H9 (cell line): ENCODE measurements at places on chromosomes 6 and 20.
A peak's percentile ranks its signal among the peaks of the same experiment; 100 is the strongest.

DNA sequence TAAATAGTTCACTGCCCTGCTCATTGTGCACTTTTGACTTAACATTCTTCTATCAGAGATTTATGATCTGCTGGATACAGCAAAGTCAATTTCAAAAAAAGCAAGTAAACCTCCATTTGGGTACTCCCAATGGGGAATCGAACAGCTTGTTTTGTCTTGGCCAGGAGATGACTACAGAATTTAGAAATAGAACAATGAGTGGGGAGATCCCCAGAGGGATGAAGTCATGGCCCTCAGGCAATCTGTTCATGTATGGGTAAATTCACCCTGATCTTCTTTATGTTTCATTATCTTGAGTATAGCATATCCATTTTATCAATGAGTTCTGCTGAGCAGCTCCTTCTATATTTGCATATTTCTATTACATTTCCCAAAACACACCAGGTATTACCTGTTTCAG lies 1681.9 kb downstream of the HACE1 start:
- H3K4me3 ChIP-seq = no peak overlapping the region
- no peak overlapping the region for H3K27ac ChIP-seq
- DNase-seq = no peak
- H3K4me1 ChIP-seq = no peaks in the 10 kb centered on the region
- no peaks in the 10 kb centered on the region for H3K27me3 ChIP-seq
- H3K36me3 ChIP-seq = no peaks in the 10 kb centered on the region

DNA sequence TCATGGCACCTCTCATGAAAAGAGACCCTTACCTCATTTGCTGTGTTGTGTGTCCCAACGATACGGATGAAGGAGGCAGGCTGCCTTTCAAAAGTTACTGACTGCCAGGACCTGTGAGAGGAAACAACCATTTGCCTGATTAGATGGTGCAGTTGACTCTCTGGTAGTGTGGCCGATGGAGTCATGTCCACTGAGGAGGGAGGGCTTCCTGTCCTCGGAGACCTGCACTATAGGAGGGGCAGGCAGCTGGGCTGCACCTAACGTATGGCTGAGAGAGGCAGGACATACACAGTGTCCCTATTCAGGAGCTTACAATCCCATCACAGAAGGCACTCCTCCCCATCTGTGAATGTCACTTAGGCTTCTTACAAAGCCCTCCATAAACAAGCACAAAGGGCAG lies 373.0 kb downstream of the ZFAND3 start:
- DNase-seq = no peak
- no peak overlapping the region for H3K27ac ChIP-seq
- H3K4me1 ChIP-seq = peaks cover 8% of the 10 kb centered on the region; the same call in 1 of the 2 replicates

DNA sequence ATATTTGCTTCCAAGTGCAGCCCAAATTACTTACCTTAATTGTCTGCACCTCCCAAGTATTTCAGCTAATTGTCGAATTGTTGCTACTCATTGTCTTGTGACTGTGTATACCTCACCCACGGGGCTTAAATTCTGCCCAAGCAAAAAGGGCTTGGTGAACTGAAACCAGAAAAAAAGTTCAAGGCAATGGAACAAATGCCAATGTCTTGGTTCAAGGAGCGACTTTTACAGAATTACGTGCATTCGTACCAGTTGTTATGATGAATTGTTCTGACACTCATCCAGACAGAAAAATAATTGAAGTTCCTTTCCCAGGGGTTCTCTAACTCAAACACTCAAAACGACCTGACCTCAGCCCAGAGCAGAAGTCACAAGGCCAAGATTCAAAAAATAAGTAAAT lies 13.9 kb upstream of the PXDC1 start:
- no peaks in the 10 kb centered on the region for H3K27me3 ChIP-seq
- no peak overlapping the region for H3K4me3 ChIP-seq

GRCh38 chr6:79898076-79898475 lies 49.3 kb downstream of the ELOVL4 start:
- no peak overlapping the region for H3K4me3 ChIP-seq
- H3K36me3 ChIP-seq = no peaks in the 10 kb centered on the region
- no peaks in the 10 kb centered on the region for H3K4me1 ChIP-seq
- DNase-seq = no peak
- no peak overlapping the region for H3K27ac ChIP-seq

DNA sequence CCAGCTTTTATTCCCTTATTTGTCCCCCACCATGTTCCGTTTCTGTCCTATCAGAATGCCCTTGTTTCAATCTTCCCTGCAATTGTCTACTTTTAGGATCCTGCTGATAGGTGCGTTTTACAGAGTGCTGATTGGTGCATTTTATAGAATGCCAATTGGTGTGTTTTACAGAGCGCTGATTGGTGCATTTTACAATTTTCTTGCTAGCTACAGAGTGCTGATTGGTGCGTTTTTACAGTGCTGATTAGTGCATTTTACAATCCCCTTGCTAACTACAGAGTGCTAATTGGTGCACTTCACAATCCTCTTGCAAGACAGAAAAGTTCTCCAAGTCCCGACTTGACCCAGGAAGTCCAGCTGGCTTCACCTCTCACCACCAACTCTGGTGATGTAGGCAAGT lies 161.6 kb upstream of the CDYL start:
- no peaks in the 10 kb centered on the region for H3K4me1 ChIP-seq
- no peak overlapping the region for H3K4me3 ChIP-seq
- no peaks in the 10 kb centered on the region for H3K36me3 ChIP-seq
- DNase-seq = no peak

DNA sequence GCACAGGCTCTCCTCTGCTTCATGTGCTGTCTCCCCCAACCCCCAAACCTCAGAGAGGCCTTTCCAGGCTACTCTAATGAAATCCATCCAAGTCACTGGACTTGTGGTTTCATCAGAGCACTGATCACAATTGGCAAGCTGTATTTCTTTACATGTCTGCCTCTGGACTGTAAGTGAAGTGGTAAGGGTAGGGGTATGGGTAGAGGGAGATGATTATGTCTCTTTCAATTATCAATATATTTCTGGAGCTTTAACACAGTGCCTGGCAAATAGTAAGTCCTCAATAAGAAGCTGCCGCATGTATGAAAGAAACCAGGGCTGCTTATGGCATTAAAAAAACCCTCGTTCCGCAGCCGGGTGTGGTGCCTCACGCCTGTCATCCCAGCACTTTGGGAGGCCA lies 5.4 kb downstream of the TRERF1 start:
- no peak overlapping the region for H3K4me3 ChIP-seq
- H3K27me3 ChIP-seq = no peaks in the 10 kb centered on the region
- H3K27ac ChIP-seq = no peak overlapping the region
- H3K36me3 ChIP-seq = peaks cover 13% of the 10 kb centered on the region
- DNase-seq = no peak

GRCh38 chr20:50151034-50151743 lies 2.3 kb downstream of the PEDS1 start:
- H3K4me3 ChIP-seq = peak overlapping the region; percentile 57
- H3K36me3 ChIP-seq = peaks cover 30% of the 10 kb centered on the region
- peaks cover 24% of the 10 kb centered on the region; the same call in 1 of the 2 replicates for H3K4me1 ChIP-seq
- no peak overlapping the region for H3K27ac ChIP-seq
- no peak for DNase-seq

GRCh38 chr6:33427585-33428223 lies 7.8 kb downstream of the SYNGAP1 start:
- H3K36me3 ChIP-seq = peaks cover 23% of the 10 kb centered on the region
- no peak overlapping the region for H3K27ac ChIP-seq
- H3K4me1 ChIP-seq = peaks cover 15% of the 10 kb centered on the region

- H3K36me3 ChIP-seq = no peaks in the 10 kb centered on the region; the same call in 2 of the 3 replicates
- no peak overlapping the region for H3K4me3 ChIP-seq
- no peaks in the 10 kb centered on the region for H3K4me1 ChIP-seq
- H3K27ac ChIP-seq = no peak overlapping the region
- peak; percentile 41 for DNase-seq
Measured at GRCh38 chr6:82687855-82688254, 324.2 kb downstream of the TPBG start.

DNA sequence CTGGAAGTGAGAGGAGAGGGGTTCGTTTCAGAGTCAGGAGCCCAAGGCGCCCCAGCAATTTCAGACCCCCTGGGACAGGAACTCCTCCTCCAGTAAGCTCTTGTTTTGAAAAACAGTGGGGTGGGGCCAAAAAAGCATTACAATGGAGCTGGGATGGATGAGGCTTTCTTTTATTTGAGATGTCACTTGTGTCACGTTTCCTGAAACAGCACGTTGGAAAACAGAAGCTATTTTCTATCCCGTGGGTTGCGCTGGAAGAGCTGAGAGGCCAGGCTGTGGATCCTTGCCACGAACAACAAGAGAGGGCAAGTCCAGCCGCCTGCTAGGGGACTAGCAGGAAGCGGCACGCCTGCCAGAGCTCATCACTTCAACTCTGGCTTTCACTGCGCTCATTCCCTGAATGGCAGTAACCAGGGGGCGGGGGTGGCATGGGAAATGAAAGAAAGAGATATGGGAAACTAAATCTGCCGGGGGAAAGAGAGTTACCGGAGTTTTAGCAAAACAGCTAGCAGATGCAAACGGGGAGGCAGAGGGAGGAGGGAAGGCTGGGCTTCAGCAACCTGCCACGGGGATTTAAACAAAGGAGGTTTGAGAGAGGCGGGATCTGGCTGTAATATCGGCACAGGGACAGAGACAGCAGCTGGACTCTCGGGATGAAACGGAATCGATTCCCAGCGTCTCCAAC lies 34.6 kb downstream of the GCNT2 start:
- H3K27me3 ChIP-seq = no peaks in the 10 kb centered on the region
- peaks cover 3% of the 10 kb centered on the region; the same call in 1 of the 2 replicates for H3K4me1 ChIP-seq
- peak overlapping the region; percentile 97 for H3K4me3 ChIP-seq
- peak; percentile 83 for DNase-seq

GRCh38 chr6:116034327-116034726 lies 26.4 kb downstream of the FRK start:
- H3K36me3 ChIP-seq = no peaks in the 10 kb centered on the region
- no peak for DNase-seq
- no peak overlapping the region for H3K4me3 ChIP-seq
- H3K4me1 ChIP-seq = no peaks in the 10 kb centered on the region

DNA sequence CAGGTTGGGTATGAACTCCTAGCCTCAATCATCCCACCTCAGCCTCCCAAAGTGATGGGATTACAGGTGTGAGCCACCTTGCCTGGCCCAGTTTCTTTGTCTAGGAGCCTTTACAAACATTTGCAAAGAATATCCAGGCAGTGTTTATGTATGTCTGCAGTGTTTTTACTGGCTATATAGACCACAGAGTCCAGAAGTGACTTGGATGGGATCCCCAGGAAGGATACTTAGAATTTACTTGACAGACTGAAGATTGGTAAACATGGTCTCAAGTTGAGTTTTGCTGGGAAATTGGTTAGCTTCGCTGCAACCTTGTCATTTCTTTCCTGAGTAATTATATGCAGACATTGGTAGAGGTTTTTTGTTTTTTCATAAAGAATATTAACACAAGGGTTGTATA lies 23.8 kb downstream of the JARID2 start:
- peaks cover 36% of the 10 kb centered on the region for H3K4me1 ChIP-seq
- no peak overlapping the region for H3K4me3 ChIP-seq
- H3K27ac ChIP-seq = no peak overlapping the region
- no peaks in the 10 kb centered on the region for H3K27me3 ChIP-seq
- no peak for DNase-seq

DNA sequence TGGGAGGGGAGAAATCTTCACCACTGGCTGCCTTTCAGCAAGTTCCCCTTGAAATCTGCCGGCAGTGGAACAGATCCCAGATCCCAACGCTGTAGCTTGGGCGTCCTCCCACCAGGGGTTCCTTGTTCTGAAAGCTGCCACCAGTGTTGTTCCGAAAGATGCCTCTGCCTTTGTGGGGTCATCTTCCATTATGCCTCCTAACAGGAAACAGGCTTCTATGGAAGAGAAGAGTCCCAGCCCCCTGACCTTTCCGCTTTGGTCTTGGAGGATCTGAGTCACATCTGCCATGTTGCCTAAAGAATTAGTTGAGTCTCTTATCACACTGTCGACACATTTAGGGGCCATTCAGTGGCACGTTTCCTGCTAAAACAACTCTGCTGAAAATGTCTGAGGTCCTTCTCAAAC lies 57.5 kb upstream of the NFATC2 start:
- peaks cover 4% of the 10 kb centered on the region; the same call in 1 of the 2 replicates for H3K4me1 ChIP-seq
- no peak overlapping the region for H3K27ac ChIP-seq
- no peak for DNase-seq
- H3K27me3 ChIP-seq = no peaks in the 10 kb centered on the region

GRCh38 chr20:5722927-5723326 lies 27.3 kb upstream of the SHLD1 start:
- no peaks in the 10 kb centered on the region for H3K27me3 ChIP-seq
- H3K27ac ChIP-seq = no peak overlapping the region
- 0 out of 2 replicates have a peak, but pooled peaks cover 4% of the 10 kb centered on the region for H3K36me3 ChIP-seq
- no peak for DNase-seq
- H3K4me3 ChIP-seq = no peak overlapping the region

- H3K27me3 ChIP-seq = no peaks in the 10 kb centered on the region
- H3K27ac ChIP-seq = no peak overlapping the region
- H3K4me1 ChIP-seq = no peaks in the 10 kb centered on the region
- no peak for DNase-seq
- H3K36me3 ChIP-seq = 0 out of 2 replicates have a peak, but pooled peaks cover 2% of the 10 kb centered on the region
- H3K4me3 ChIP-seq = no peak overlapping the region
Measured at GRCh38 chr6:34897716-34898115, 8.7 kb downstream of the ANKS1A start.

GRCh38 chr6:43609402-43609801 lies 19.7 kb downstream of the GTPBP2 start:
- no peaks in the 10 kb centered on the region for H3K4me1 ChIP-seq
- no peaks in the 10 kb centered on the region for H3K27me3 ChIP-seq
- H3K27ac ChIP-seq = no peak overlapping the region
- H3K4me3 ChIP-seq = no peak overlapping the region
- H3K36me3 ChIP-seq = peaks cover 44% of the 10 kb centered on the region

- no peak for DNase-seq
Measured at GRCh38 chr6:63347599-63347998, 27.8 kb upstream of the LGSN start.

DNA sequence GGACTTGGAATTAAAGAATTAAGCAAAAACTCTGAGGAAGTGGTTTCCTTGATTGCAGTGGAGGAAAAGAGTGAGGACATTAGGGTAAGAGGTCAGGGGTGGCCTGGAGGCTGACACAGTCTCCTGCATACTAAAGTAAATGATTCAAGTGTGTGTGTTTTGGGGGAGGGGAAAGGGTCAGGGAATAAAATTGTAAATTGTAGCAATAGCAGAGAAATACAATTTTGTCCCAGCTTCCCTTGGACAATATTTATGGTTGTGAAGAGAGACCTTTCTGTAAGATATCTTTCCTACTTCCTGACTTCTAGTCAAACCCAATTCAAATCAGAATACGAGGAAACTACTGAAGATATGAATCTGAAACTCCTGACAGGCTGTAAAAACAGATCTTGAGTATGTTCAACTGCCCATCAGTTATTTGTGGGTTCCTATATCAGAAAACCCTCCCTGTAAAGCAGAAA lies 143.4 kb upstream of the HMGN3 start:
- no peaks in the 10 kb centered on the region for H3K4me1 ChIP-seq
- no peaks in the 10 kb centered on the region for H3K27me3 ChIP-seq
- no peak overlapping the region for H3K4me3 ChIP-seq
- no peaks in the 10 kb centered on the region for H3K36me3 ChIP-seq
- no peak for DNase-seq

GRCh38 chr6:39040080-39040673 lies 8.4 kb upstream of the GLP1R start:
- H3K4me3 ChIP-seq = no peak overlapping the region
- no peaks in the 10 kb centered on the region for H3K4me1 ChIP-seq
- H3K36me3 ChIP-seq = no peaks in the 10 kb centered on the region
- DNase-seq = no peak
- no peaks in the 10 kb centered on the region; the same call in 1 of the 2 replicates for H3K27me3 ChIP-seq
